ENCODE measurements at places on chromosomes 16 and 17.

DNA sequence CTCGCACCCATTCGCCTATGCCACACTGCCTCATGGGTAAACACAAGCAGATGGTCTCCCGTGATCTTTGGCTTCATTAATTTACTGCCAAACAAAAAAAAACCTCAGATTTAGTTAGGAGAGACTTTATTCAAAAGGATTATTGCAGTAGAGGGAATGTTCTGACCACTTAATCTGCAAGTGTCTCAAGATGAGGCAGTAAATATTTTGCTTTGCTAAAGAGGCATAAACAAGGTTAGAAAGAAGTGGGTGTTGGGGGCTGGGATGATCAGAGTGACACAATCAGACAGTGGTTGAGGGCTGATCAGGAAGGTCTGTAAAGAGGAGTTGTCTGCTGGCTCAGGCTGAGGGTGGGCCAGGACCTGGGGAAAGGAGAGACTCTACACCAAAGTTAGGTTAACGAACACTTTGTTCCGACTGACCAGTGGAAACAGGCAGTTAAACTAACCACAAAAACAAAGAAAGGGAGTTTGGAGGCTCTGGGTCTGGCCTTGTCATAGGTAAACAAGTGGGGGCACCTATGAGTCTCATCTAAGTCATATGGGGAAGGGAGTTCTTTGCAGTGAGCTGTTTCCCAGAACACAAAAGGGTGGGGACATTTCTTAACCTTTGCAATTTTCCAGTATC lies 28.5 kb downstream of the HSD17B2 start:
- no peak for DNase-seq

- no peak for DNase-seq
Observed at GRCh38 chr17:30378241-30378824, 394 bp upstream of the CPD start.

DNA sequence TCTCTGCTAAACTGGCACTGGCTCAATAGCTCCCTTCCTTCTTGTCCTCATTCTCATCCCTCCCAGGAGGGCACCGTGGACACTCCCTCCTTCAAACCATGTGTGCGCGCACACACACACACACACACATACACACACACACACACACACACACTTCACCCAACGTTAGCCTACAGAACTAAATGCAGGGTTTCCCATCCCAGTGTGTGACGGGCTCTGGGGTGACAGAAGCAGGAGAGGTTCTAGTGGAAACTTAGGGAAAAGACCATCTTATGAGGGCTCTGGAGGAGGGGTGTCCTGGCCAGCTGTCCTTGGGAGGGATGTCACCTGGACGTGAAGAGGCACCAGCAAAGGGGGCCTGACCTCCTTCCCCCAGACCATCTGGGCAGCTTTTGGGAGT lies 19.7 kb downstream of the OSBPL7 start:
- DNase-seq: no peak

GRCh38 chr17:13076905-13077304 lies 59.1 kb upstream of the ELAC2 start:
- no peak for DNase-seq

- no peak for DNase-seq
Observed at GRCh38 chr16:11204513-11205047, 51.4 kb downstream of the SOCS1 start.

DNA sequence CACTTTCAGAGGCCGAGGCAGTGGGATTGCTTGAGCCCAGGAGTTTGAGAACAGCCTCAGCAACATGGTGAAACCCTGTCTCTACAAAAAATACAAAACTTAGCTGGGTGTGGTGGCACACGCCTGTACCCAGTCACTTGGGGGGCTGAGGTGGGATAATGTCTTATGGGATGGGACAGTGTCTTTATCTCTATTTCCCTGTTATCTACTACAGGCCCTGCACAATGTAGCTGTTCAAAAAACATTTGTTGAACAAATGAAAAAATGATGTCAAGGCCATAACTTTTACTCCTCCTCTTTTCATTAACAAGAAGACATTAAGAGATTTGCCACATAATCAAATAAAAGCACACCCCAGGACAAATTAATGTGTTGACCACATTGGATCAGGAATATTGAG lies 13.8 kb downstream of the TUBG1 start:
- DNase-seq: no peak

DNA sequence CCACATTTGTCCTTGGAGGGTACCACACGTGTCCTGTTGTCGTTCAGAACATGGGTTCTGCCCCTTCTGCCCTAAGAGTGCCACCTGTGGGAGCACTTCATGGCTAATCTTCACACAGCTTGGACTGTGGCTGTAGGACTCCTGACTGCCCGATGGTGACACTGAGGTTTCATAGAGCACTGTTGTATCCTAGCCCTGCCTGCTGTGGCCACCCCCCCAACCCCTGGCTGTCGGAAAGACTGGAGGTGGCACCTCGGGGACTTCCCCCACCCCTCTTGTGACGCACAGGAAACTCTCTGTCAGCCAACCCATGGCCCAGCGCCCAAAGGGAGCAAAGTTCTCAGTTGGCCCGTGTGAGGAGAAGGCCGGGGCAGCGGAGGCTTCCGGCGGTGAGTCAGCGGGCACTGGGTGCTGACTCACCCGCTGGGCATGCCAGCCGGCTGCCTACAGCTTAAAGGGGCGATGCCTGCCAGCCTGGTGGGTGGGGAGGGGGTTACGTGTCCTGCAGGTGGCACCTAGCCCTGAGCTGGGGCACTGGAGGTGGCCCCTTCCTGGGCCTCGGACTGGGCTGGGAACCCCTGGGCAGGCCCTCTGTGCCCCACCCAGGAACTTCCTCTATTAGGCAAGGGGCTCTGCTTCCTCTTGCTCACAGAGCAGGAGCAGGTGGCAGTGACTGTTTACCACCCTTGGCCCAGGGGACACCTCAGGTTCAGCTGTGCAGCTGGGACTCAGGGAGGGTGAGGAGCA lies 3.4 kb downstream of the MAP2K3 start:
- peak; percentile 98 for DNase-seq

DNA sequence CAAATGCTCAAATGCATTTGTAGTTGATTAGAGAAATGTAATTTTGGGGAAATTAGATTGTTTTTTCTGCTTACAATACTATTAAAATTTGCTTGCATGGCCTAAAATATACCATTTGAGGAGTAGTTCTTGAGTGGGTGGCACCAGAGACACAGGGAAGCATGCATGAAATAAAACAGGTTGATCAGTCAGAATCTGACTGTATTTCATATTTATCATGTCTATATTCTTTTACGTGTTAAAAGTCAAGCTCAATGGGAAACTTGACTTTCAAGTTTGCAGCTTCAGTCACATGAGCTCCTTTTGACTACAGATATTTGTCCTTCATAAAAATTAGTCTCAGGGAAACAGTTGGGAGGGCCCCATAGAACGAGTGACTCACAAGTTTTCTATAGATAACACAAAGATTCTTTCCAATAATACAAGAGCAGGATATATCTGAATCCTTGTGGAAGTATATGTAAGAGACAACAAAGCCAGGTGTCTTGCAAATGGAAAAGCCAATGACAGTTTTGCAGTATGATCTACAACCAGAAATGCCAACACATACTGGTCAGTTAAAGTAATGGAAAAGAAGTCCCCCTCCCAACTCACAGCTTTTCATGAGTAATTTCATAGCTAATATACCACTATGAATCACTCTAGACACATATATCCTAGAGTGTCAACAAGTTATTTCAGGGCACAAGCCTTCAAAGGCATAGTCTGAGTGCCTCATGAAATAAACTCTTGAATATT lies 42.2 kb upstream of the CORO6 start:
- peak; percentile 77 for DNase-seq

- DNase-seq: no peak
Observed at GRCh38 chr17:48030531-48030930, 7.1 kb downstream of the COPZ2 start.

GRCh38 chr16:47198180-47198575 lies 54.4 kb upstream of the NETO2 start:
- DNase-seq: no peak

DNA sequence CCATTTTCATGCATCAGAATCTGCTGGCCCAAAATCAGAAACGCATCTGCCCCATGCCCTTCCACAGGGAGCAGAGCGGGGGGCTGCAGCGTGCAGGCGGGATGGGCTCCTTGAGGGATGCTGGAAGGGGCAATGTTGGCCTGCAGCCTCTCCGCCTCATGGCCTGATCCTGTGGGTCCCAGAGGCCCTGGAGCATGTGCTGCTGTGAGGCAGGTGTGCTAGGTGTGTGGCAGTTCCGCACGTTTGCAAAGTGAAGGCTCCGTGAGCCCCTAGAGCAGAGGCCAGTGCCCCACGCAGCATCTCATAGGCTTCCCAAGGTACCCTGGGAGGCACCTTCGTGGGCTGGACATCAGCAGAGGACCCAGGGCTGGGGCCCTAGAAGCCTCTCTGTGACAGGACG lies 36.4 kb upstream of the CDH15 start:
- no peak for DNase-seq

DNA sequence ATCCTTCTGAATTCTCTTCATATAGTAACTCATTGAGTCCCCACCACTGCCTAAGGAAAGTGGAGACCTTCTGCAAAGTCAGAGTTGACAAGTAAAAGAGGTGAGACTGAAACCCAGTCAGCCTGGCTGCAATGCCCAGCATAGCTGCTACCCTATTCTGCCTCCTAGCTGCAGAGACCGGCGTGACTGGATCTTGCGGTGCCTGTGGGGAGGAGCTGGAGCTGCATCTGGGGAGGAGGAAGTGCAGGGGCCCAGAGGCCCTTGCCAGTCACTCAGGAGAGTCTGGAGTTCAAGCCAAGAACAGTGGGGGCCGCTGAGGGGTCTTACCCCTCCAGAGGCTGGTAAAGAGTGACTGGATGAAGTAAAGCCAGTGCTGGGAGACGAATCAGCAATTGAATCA lies 35.0 kb upstream of the ZNF423 start:
- no peak for DNase-seq

- no peak for DNase-seq
Observed at GRCh38 chr16:11314309-11314894, 30.9 kb upstream of the RMI2 start.

DNA sequence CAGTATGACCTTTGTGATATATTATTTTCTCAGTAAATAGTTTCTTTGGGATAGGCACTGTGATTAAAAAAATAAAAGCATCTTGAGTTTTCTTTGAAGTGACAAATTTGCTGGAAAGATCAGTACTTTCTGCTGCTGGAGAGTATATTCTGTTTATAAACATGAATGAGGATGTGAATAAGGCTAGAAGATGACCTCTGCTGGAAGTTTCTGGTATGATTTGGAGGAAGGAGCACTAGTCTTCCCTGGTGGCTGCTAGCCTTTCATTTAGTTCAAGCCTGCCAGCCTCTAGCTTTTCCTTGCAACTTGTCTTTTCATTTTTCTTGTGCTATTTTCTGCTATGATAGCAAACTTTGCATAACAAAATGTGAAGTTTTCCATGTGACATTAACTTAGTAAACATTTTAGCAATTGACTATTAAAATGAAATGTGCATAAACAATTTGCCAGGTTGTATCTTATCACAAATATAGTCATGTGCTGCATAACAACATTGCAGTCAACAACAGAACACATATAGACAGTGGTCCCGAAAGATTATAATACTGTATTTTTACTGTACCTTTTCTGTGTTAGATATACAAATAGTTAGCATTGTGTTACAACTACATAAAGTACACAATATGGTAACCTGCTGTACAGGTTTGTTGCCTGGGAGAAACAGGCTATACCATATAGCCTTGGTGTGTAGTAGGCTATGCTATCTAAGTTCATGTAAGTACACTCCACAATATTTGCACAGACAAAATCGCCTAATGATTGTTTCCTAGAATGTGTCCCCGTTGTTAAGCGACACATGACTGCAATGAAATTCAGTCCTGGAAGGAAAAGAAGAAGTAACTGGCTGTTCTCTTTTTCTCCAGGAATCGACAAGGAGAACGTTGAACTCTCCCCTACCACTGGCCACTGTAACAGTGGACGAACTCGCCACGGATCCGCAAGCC lies 18.1 kb upstream of the RAB11FIP4 start:
- peak; percentile 29 for DNase-seq

Measured in NCI-H226 (cell line).